H1 (cell line): ENCODE measurements at places on chromosomes 7 and 10. TPM values are rescaled to one million over a fixed set of nuclear protein-coding genes. Genes with fewer than 3 reads are reported as not detected.
A peak's percentile ranks its signal among the peaks of the same experiment; 100 is the strongest.

DNA sequence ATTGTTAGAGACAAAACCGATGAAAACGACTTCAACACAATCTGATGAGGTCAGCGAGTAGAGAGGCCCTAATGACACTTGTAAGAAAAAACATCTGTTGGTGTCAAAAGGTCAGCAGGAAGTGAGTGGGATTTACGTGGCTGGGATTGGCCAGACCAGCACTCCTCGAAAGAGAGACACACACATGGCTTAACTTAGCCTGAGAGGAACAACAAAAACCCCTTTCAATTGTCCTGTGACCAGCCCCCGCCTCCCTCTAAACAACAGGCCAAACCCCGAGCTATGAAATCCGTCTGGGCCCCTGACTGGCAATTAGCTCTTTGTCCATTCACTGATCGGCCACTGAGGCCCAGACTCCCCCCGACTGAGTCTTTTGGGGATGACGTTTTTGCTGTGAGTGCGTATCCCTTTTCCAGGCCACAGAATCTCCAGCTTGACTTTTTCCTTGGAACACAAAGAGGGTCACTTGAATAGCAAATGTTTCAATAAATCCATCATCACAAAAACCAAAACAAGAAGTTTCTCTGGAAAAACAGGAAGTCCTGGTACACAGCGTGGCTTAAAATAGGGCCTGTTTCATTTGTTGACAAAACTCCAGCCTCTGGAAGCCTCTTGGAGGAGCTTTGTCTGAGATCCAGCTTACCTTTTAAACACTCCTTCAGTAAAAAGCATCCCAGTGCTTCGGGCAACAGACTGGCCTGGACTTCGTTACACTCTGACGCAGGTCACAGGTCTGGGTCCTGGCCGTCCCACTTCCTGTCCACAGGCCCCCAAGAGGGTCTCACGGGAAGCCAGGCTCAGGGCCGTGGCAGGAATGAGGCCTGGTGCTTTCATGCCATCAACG lies 103.0 kb downstream of the CTBP2 start:
- H3K27ac ChIP-seq = 0 out of 2 replicates have a peak overlapping the region, but pooled peaks have one; percentile 14
- peaks cover 2% of the 10 kb centered on the region; the same call in 1 of the 2 replicates for H3K36me3 ChIP-seq
- peaks cover 33% of the 10 kb centered on the region for H3K4me1 ChIP-seq
- no peaks in the 10 kb centered on the region for H3K27me3 ChIP-seq

The CLDN3 gene
- 19.1 and 20.8 TPM in 2 replicates for total RNA-seq

DNA sequence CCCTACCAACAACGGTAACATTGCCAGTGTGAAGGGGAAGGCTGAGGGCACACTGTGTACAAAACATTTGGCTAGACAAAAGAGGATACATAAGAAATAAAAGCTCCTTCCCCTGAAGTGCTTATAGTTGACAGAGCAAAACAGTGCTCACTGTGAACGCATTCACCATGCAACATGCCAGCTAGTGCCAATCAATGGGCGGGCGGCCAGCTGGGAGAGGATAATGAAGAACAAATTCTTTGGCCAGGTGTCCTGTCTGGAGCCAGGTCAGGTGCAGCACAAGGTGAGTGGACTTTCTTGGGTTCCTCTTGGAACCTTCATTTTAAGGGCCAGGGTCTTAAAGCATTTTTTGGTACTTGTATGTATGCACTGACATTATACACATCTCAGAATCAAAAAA lies 106.1 kb downstream of the ICA1 start:
- no peaks in the 10 kb centered on the region for H3K4me1 ChIP-seq
- no peaks in the 10 kb centered on the region for H3K36me3 ChIP-seq
- H3K27ac ChIP-seq = no peak overlapping the region
- H3K27me3 ChIP-seq = no peaks in the 10 kb centered on the region
- no peak overlapping the region for H3K4me3 ChIP-seq

- no peaks in the 10 kb centered on the region for H3K27me3 ChIP-seq
- H3K4me1 ChIP-seq = no peaks in the 10 kb centered on the region
Observed at GRCh38 chr7:20895563-20895962, 108.9 kb upstream of the SP8 start.

The C10orf90 gene
- not detected in 2 replicates for total RNA-seq

The PLXNA4 gene
- total RNA-seq = 0.76 and 1.8 TPM in 2 replicates

The CNOT4 gene
- total RNA-seq = 24.3 and 25.8 TPM in 2 replicates

DNA sequence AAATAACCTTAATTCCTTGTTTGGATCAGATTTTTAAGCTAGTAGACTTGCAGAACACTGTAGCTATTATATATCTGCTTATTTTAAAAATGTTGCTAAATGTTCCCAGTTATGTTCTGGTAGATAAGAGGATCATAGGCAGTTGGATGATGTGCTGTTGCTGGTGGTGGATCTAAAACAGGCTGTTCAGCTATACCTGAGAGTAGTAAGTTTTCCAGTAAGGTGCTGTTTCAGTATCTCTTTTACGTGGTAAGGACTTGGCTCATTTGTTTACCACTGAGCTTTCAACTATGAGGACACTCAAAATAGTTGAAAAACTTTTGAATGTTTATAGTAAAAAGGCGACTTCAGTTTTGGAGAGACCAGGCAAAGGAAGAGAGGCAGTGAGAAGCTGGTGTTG lies 180.9 kb downstream of the CDK14 start:
- H3K36me3 ChIP-seq = no peaks in the 10 kb centered on the region
- H3K27ac ChIP-seq = no peak overlapping the region
- no peak overlapping the region for H3K4me3 ChIP-seq
- no peaks in the 10 kb centered on the region for H3K27me3 ChIP-seq
- no peak for DNase-seq
- H3K4me1 ChIP-seq = no peaks in the 10 kb centered on the region

The SAP25 gene
- total RNA-seq = 5.4 and 5.8 TPM in 2 replicates

The ABCC2 gene
- total RNA-seq = 0.42 and 1.1 TPM in 2 replicates

The CALML5 gene
- 0.38 TPM in 1 of 2 replicates, not detected in the other for total RNA-seq

DNA sequence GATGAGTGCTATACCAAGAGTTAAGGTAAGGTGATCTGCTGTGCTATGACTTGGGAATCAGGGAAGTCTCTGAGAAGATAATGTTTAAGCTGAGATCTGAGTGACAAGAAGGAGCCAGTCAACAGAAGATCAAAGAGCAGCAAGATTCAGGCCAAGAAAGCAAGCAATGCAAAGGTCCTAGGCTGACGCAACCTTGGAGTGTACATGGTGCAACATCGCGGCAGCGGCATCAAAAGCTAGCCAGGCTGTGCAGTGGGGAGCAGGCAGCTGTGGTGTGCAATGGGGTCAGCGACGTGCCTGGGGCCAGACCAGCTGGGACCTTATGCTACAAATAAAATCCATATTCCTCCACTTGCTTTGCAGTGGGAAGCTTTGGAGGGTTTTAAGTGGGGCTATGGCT lies 324.1 kb downstream of the LRMDA start:
- no peak overlapping the region for H3K4me3 ChIP-seq
- H3K36me3 ChIP-seq = no peaks in the 10 kb centered on the region
- H3K27ac ChIP-seq = no peak overlapping the region
- H3K27me3 ChIP-seq = no peaks in the 10 kb centered on the region
- no peaks in the 10 kb centered on the region for H3K4me1 ChIP-seq
- no peak for DNase-seq

The C10orf53 gene
- total RNA-seq = not detected in 2 replicates

- no peak overlapping the region for H3K4me3 ChIP-seq
- peaks cover under 1% of the 10 kb centered on the region for H3K4me1 ChIP-seq
Observed at GRCh38 chr7:102119925-102120324, 166.7 kb upstream of the SH2B2 start.

DNA sequence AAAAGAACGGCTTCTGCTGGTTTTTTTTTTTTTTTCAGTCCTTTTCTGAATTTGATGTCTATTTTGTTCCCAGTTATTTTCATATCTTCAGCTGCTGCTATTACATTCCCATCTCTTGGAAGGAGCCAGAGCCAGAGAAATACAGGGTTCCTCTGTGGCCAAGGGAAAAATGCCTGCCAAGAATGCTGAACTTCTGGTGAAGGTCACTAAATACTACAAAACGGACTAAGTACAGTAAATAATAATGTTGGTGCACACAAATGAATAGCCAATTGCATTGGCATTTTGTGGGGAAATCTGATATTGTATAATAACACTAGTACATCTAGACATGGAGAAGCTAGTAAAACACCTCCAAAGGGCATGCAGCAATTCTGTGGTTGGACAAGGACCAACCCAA lies 56.3 kb upstream of the ZEB1 start:
- DNase-seq = no peak
- H3K4me3 ChIP-seq = no peak overlapping the region
- no peak overlapping the region for H3K27ac ChIP-seq
- no peaks in the 10 kb centered on the region for H3K4me1 ChIP-seq
- no peaks in the 10 kb centered on the region for H3K36me3 ChIP-seq
- no peaks in the 10 kb centered on the region for H3K27me3 ChIP-seq
